ENCODE measurements at places on chromosomes 2 and 18.

- peak; percentile 59 for DNase-seq
These were observed 298.9 kb downstream of the DSEL start for GRCh38 chr18:67217551-67218166.

GRCh38 chr2:231919341-231920035 is 6.7 kb downstream of the NPPC start:
- no peak for DNase-seq

DNA sequence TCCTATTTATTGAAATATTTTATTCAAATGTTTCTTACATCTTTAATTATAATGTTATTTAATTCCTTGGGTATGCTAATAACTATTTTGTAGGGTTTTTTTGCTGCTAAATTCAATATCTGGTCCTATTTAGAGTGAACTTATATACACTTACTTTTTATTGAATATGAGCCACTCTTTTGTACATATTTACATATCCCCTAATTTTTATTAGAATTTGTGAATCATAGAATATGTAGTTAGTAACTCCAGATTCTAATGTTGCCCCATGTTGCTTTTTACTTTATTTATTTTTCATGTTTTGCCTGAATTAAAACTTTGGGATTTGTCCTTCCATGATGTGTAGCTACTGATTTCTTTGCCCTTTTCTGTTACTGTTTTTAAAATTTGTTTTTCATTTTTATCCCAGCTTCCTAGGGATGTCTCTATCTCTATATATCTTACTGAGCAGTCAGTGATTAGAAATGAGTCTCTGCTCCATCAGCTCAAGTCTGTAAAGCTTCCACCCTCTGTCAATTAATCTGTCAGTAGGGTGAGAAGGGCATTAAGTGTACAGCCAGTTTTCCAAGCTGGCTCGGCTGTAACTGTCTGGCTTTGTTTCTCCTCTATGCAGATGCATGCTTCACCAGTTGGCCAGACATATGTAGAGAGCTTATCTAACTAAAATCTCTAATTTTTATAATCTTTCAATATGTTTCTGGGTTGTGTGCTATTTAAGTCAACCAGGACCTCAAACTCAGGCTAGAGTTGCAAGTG is 256.9 kb downstream of the CDH19 start:
- peak; percentile 10 for DNase-seq

GRCh38 chr2:176934131-176934530 is 278.5 kb upstream of the HNRNPA3 start:
- no peak for DNase-seq

DNA sequence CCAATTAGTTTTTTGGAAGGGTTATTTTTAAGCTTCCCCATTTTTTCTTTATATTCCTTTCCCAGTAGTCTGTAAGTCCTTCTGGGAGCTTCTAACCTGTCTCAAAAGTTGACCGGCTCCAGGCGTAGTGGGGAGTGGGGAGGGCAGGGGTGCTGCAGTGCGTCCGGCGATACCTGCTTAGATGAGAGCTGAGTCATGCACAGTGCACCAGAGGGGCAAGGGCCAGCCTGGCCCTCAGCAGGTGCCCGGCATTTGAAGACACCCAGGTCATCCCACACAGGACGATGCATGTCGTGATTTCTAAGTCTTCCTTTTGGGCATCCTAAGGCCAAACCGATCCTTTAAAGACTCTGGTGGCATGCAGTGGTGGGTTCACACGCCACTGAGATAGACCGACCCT is 73.4 kb downstream of the TPO start:
- no peak for DNase-seq

DNA sequence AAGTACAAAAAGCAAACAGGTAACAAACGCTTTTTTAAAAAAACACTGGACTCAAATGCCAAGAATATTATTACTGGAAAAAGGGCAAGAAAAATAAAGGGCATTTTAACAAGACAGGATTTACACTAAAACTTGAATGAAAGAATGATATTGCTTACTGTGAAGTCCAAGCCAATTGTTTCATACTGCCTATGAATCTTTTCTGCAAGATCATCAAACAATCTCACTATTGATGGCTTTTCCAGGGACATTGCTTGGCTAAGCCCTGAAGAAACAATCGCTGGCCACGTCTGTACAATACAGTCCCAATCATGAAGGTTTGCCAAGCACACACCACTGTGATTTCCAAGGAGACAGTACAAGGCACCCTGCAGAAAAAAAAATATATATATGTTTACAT is 41.4 kb upstream of the GPR75 start:
- no peak for DNase-seq

DNA sequence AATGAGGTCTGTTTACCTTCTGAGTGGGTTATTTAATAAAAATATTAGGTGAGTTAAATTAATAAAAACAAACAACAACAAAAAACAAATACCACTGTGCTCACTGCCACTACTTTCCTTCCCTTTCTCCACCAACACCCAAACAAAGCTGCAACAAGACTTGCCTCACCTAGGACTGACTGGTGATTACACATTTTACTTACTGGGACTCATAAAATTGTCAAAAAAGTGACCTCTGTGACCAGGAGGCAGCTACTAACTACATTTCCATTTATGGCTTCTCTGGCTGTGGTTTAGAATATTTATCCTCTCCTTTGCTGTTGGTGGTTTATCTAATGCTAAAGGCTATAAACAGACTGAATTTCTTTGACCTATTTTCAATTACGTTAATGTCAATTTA is 39.8 kb downstream of the EFEMP1 start:
- no peak for DNase-seq

DNA sequence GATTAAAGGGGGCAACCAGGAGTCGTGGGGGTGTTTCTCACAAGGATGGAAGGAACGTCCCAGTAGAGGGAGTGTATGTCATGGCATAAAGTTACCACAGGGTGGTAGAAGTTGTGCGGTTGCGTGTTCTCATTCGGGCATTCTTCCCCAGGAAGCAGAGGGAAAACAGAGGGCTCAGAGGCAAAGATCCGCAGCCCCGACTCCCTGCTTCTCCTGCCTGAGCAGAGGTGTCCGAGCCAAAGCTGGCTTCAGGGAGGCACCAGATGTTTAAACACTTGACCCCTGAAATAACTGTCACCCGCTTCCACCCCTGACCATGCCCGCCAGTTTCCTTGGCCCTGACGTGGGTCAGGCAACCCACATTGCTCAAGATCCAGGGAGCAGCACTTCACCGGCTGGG is 83.7 kb downstream of the EN1 start:
- no peak for DNase-seq

DNA sequence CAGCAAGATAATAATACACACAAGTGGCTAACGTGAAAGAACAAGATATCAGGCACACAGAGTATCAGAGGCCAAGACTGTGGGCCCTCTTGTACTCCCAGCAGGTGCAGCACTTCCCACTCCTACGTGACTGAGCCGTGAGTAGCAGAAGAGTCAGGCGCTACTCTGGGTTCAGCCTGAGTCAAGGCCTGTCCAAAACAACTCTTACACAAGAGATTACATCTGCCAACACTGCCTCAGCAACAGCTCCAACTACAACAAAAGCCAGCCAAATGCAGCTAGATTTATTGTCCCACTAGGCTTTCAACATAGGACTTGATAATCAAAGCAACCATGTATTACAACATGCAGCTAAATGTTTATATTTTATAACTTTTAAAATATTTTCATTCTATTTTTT is 56.2 kb downstream of the ITSN2 start:
- DNase-seq, result no peak

- DNase-seq, result peak; percentile 46
These were observed 20.4 kb downstream of the UBXN4 start for GRCh38 chr2:135762022-135762421.

GRCh38 chr18:45328811-45329210 is 286.5 kb upstream of the SLC14A2 start:
- no peak for DNase-seq

DNA sequence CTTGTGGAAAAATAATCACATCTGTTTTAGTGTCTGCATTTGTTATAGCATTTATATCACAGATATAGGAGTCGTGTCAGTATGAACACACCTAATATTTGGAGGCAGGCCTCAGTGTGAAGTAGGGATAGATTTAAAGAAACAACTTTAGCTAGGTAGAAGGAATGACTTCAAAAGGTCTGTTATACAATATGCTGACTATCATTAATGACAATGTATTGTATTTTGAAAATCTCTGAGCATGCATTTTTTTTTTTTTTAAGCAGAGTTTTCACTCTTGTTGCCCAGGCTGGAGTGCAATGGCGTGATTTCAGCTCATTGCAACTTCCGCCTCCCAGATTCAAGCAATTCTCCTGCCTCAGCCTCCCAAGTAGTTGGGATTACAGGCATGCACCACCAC is 248.3 kb downstream of the EN1 start:
- no peak for DNase-seq

DNA sequence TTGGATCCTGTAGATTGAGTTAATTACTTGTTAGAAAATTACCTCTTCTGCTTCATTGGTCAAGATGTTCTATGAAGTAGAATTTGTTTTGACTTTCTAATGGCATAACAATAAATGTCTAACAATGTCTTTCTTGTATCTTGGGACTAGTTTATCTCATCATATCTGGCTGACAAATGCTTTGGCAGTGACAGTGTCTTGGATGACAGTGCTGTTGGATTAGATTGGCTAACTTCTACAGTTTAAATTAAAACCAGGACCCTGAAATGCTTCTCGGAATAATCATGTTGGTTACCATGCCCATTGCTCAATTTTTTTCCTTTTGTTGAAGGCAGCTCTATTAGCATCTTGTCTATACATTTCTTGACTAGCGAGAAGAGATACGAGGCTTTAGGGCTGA is 176.9 kb downstream of the PARD3B start:
- no peak for DNase-seq

DNA sequence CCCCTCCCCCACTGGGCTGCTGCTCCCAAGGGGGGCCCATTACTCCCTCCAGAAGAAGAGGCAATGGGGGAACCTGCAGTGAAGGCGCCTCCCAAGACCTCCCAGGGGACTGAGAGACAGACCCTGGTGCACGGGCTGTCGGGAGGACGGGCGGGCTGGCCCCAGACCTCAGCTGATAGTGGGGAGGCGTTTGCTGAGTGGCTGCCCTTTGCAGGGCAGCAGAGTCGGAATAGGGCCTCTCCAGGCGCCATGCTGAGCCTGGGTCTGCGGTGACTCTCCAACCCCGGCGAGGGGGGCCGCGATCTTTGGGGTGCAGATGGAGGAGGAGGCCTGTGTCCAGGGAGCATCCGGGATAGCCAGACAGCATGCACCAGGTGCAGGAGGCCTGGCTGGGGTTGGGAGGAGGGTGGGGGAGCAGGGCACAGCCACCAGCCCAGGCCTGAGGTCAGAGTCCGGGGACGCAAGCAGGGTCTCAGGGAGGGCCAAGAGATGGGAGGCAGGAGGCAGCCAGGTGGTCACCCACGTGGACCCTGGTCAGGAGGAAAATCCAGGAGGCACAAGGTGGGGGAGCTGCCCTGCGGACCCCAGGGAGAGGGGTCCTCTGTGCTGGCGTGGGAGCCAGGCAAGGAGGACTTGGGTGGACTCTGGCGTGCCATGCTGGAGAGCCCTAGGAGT is 11.0 kb downstream of the CROCC2 start:
- DNase-seq, result no peak

DNA sequence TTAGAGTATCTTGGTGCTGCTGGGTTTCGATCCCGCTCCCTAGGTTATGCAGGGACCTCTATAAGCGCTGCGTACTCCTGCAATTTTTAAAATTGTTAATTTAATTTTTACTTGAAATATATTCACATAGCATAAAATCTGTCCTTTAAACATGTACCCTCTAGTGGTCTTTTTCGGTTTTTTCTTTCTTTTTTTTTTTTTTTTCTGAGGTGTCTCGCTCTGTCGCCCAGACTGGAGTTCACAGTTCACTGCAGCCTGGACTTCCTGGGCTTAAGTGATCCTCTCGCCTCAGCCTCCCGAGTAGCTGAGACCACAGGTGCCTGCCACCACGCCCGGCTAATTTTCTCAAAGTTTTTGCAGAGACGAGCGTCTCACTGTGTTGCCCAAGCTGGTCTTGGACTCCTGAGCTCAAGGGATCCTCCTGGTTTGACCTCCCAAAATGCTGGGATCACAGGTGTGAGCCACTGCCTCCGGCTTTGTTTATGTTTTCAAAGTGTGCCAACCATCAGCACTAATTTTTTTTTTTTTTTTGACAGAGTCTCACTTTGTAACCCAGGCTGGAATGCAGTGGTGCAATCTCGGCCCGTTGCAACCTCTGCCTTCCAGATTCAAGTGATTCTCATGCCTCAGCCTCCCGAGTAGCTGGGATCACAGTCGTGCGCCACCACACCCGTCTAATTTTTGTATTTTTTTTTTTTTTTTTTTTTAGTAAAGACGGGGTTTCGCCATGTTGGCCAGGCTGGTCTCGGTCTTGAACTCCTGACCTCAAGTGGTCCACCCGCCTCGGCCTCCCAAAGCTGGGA is 585 bp upstream of the MOB1A start:
- DNase-seq, result no peak

DNA sequence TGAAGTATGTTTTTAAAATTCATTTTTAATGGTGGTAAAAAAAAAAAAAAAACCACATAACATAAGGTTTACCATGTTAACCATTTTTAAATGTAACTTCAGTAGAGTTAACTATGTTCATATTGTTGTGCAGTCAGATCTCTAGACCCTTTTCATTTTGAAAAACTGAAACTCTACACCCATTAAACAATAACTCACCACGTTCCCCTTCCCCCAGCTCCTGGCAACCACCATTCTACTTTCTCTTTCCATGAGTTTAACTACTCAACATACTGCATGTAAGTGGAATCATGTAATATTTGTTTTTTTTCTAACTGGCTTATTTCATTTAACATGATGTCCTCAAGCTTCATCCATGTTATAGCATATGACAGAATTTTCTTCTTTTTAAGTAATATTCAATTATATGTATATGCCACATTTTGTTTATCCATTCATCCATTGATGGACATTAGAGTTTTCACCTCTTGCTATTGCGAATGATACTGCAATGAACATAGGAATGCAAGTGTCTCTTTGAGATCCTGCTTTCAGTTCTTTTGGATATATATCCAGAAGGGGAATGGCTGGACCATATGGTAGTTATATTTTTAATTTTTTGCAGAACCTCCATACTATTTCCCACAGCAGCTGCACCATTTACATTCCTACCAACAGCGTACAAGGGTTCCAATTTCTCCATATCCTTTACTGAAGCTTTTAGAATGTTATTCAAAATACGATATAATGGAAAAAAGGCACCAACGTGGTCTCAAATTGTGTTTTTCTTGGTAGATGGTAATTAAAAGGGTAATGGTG is 91.0 kb downstream of the SPTBN1 start:
- DNase-seq, result no peak

DNA sequence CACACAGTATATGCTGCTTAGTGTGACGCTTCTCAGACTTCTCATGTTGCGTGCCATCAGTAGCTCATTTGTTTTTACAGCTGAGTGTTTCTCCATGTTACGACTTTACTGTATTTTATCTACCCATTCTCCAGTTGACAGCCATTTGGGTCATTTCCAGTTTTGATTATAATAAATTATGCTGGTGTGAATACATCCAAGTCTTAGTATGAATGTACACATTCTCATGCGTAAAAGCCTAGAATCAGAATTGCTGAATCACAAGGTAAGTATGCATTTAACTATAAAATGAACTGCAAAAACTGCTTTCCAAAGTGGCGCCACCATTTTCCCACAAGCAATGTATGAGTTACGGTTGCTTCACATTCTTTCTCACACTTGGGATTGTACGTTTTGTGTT is 184.2 kb upstream of the SLC35G4 start:
- DNase-seq, result no peak

- no peak for DNase-seq
These were observed 80.2 kb downstream of the NDUFA10 start for GRCh38 chr2:239944694-239945551.

GRCh38 chr2:110773401-110773921 is 41.1 kb downstream of the ACOXL start:
- DNase-seq, result no peak

Measured in NCI-H1694 (cell line).